ENCODE measurements at places on chromosomes 5 and 9.
A peak's percentile ranks its signal among the peaks of the same experiment; 100 is the strongest.

GRCh38 chr5:164818445-164818844 is 1313.0 kb downstream of the MAT2B start:
- DNase-seq = no peak

DNA sequence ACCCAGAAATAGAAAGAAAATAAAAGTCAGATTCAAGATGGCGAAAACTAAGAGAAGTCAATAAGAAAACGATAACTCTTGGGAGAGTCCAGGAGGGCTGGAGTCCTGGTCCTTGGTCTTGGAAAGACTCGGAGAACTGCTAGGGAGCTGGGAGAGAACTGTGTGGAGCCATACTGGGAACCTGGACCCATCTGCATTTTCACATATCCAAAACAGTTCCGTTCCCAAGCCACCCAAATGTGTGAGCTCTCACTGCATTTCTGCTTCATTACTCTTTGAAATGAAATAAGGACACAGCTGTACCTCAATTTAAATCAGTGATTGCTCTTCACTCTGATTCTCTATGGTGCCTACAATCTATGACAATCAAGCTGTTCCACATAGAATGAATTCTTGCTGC is 68.1 kb upstream of the CER1 start:
- DNase-seq = no peak

GRCh38 chr9:2780846-2781245 is 63.0 kb downstream of the PUM3 start:
- DNase-seq = no peak

- DNase-seq = no peak
Observed at GRCh38 chr9:131621551-131622358, 76.4 kb downstream of the PRRT1B start.

- no peak for DNase-seq
Observed at GRCh38 chr5:134524272-134524825, 1.1 kb upstream of the JADE2 start.

DNA sequence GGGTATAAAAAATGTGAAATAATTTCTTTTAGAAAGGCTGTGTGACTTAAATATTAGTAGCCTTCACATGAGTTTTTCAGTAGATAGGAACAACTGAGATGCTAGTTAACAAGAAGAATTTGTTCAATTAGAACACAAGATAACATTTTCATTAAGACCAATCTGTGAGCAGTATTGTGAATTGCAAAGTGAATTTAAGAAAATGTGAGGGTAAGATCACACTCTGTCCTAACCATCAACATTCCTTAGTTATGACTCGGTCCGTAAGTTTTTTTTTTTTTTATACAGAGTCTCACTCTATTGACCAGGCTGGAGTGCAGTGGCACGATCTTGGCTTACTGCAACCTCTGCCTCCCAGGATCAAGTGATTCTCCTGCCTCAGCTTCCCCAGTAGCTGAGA is 180.2 kb upstream of the EGFLAM start:
- no peak for DNase-seq

- no peak for DNase-seq
Observed at GRCh38 chr5:56862909-56863308, 46.5 kb upstream of the SETD9 start.

DNA sequence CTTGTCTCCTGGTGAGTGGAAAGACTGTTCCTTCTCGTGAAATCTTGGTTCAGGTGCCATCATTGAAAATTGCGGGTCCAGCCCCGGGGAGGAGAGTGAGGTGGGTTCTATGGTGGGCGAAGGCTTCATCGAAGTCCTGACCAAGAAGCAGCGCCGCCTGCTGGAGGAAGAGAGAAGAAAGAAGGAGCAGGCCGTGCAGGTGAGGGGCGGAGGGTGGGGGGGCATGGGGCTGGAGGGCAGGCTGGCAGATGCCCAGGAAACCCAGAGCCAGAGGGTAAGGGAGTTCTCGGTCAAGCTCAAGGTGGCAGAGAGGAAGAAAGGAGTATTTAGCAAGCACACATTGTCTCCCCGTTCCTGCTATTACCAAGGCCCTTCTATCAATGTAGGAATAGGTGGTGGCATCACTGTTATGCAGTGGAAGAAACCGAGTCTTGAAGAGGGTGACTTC is 24.3 kb upstream of the POMT1 start:
- DNase-seq = no peak

- peak; percentile 8 for DNase-seq
Observed at GRCh38 chr5:152142840-152143469, 218.3 kb upstream of the GLRA1 start.

Measured in non-pigmented ciliary epithelial cell (primary cell).